NCI-H187 treated with DMSO at 0.1 percent for 48 hours (cell line): ENCODE measurements at places on chromosomes 7 and 10.

DNA sequence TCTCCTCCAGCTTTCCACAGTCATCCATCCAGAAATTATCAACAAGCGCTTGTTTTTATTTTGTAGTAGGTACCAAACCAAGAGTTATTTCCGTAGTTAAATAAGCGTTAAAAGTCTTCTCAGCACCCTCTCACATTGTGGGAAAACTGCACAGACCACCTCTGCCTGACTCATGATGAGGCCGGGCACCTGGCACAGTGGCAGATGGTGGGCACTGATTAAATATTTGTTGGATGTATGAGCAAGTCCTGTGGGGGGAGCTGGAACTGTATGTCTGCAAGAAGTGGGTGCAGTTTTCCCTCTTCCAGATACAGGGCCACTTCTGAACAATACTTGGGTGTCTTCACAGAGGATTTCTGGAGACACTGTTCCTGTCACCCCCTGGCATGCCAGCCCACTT is 5.3 kb upstream of the REPIN1 start:
- no peak for DNase-seq

- DNase-seq: no peak
These were observed 126.6 kb downstream of the SORBS1 start for GRCh38 chr10:95434583-95434982.

DNA sequence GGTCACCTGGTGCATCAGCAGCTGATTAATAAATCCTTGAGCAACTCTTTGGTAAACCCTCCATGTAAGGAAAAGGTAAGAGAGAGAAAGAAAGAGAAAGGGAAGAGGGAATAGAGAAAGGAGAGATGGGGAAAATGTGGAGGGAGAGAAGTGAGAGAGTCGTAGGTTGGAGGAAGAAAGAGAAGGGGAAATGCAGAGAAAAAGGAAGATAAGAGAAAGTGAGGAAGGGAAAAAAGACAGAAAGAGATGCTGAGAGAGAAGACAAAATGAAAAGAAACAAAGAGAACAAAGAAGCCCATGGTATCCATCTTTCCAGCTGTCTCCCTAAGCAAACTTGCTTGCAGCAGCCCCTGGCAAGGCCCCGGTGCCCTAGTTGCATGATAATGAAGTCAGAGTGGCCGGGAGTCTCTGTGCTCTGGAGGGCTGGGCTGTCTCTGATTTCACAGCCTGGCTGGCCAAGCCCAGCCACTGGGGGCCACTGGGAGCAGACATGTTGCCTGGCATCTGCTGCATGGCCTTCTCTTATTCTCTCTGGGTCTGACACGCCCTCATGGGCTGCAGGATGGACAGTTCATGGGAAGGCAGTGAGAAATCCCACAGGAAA is 48.4 kb downstream of the PRR15 start:
- DNase-seq: no peak

DNA sequence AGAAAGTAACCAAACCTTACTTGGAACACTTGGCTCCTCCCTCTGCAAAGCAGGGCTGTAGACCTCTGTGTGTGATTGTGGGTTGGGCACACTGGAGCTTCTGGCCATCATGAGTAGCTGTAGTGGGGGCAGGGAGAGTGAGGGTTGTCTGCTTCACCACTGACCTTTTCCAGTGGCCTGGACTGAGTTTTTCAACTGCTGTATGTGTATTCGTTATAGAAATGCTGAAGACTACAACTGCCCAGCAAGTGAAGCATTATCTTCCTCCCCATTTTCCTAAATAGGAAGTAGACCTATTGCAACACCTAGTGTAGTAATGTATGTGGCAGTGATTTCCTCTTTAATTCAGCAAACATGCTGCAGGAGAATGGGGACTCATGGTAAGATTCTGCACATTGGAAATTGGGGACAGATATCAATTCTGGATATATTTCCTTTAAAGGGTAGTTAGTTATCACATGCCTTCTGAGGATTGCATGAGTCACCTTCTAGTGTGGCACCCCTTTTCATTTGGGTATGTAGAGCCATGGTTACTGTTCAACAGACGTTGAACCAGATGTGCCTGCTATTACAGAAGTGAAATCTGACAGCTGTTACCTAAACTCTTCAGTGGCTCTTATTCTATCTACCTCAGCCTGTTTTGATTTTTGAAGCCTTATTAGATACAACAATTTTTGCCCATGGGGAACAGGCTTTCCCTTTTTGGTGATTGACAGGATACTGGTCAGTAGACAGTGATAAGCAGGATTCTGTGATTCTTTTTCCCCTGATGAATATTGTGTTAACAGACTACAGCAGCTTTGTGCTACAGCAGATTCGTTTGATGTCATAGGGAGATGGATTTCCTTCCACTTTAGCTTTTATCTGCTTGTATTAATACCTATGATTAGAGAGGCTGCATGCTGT is 130.9 kb downstream of the SND1 start:
- DNase-seq: no peak

GRCh38 chr7:100173806-100174495 is 3.2 kb downstream of the GPC2 start:
- DNase-seq: no peak

- no peak for DNase-seq
These were observed 433.7 kb upstream of the MGMT start for GRCh38 chr10:129033340-129033739.

DNA sequence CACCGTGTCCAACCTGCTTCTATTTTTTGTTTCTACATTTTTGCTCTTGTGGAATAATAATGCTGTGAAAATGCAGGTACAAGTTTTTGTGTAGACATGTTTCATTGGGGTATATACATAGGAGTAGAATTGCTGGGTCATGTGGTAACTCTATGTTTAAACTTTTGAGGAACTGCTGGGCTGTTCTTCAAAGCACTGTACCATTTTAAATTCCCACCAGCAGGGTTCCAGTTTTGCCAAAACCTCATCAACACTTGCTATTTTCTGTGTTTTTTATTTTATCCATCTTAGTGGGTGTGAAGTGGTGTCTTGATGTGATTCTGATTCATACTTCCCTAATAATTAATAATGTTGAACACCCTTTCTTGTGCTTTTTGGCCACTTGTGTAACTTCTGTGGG is 138.6 kb downstream of the RGS10 start:
- no peak for DNase-seq

- no peak for DNase-seq
These were observed 593 bp upstream of the ADRA2A start for GRCh38 chr10:111076191-111076681.

DNA sequence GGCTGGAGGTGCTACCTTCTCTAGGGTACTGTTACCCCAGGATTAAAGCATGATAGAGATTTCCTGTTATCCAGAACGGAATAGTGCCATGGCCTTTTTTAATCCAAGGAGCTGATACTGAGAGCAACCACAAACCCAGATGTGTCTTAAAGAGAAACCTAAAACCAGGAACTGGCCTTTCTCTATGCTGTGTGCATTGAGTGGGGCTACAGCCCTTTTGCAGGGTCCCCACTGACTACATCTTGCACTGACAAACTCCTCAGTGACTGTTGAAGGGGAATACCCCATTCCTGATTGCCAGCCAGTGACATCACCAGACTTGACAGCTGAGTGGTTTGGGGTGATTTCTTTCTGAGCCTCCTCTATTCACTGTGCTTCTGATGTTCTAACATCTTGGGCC is 81.9 kb upstream of the CAPZA2 start:
- DNase-seq: no peak
